ENCODE measurements at places on chromosomes 12 and 14.

GRCh38 chr14:92647797-92648279 is 100.6 kb downstream of the LGMN start:
- DNase-seq, result no peak

- DNase-seq, result no peak
Measured at GRCh38 chr12:107612508-107612907, 73.1 kb upstream of the PWP1 start.

- no peak for DNase-seq
Measured at GRCh38 chr12:115817389-115817788, 460.1 kb downstream of the MED13L start.

- DNase-seq, result no peak
Measured at GRCh38 chr14:74786796-74787315, 23.7 kb downstream of the YLPM1 start.

DNA sequence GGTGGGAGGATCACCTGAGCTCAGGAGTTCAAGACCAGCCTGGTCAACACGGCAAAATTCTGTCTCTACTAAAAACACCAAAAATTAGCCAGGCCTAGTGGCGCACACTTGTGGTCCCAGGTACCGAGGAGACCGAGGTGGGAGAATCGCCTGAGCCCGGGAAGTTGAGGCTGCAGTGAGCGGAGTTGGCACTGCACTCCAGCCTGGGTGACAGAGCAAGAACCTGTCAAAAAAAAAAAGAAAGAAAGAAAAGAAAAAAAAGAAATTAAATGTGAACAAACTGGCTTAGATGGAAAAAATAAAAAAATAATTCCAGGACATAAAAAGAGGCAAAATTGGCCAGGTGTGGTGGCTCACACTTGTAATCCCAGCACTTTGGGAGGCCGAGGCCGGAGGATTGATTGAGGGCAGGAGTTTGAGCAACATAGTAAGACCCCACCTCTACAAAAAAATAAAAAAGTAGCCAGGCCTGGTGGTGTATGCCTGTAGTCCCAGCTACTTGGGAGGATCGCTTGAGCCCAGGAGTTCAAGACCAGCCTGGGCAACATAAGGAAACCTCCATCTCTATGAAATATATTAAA is 3.5 kb downstream of the TMEM119 start:
- no peak for DNase-seq

DNA sequence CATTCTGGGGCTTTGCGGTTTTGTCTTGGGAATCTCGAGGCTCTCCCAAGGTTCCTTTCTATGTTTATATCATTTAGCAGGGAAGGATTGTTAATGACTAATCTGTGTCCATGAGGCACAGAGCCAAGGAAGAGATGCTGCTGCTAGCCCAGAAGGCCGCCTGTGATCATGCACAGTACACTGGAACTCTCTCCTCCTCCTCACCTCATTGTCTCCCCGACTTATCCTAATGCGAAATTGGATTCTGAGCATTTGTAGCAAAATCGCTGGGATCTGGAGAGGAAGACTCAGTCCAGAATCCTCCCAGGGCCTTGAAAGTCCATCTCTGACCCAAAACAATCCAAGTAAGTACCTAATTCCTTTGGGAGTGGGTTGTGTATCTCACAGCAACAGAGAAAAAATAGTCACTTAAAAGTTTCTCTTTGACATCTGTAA is at the start of gene NR1H4:
Gene NR1H4 (plus strand): TSS at position 151 of the 435 bp plus-strand sequence. CDS start 19,458 bp downstream, outside the sequence.
- DNase-seq, result no peak

GRCh38 chr12:39605996-39606395 is 13.6 kb downstream of the ABCD2 start:
- no peak for DNase-seq

DNA sequence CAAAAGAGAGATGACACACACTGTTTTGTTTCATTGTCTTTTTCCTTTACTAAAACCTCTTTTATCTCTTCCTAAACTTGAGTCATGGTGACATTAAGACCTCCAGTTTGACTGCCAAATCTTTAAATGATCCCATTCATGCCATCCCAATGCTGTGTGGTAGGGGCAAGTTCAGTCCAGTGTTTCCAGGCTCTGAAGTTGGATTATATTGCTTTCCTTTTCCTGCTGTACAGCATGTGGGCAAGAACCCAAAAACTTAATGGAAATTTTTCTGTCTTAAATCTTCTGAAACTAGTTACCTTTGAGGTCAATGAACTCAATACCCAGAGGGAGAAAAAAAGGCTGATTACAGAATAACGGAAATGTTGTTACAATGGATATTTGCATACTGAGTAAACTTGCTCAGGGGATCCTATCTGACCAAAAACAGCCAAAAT is 187.1 kb upstream of the FAR2 start:
- no peak for DNase-seq

GRCh38 chr14:99818503-99819036 is 25.4 kb downstream of the EML1 start:
- DNase-seq, result no peak

DNA sequence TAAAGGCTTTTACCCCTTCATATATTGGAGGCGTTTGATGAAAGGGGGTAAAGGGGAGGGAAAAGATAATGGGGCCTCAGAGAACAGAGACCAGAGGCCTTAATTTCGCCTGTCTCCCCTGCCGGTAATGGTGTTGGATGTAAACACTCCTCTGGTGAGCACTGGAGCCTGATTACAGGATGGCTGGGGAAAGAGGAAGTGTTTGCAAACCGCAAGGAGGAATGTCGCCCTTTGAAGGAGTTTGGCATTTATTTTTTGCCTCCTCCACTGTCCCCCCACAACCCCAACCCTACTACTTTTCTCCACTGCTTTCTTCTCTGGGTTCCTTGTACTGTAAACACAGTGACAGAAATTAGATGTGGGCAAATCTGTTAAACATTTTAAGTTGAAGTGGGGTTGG is 211.9 kb upstream of the TBX3 start:
- no peak for DNase-seq

- no peak for DNase-seq
Measured at GRCh38 chr14:75456069-75456996, 28.5 kb downstream of the JDP2 start.

GRCh38 chr12:131116468-131117117 is 162.9 kb downstream of the ADGRD1 start:
- no peak for DNase-seq

DNA sequence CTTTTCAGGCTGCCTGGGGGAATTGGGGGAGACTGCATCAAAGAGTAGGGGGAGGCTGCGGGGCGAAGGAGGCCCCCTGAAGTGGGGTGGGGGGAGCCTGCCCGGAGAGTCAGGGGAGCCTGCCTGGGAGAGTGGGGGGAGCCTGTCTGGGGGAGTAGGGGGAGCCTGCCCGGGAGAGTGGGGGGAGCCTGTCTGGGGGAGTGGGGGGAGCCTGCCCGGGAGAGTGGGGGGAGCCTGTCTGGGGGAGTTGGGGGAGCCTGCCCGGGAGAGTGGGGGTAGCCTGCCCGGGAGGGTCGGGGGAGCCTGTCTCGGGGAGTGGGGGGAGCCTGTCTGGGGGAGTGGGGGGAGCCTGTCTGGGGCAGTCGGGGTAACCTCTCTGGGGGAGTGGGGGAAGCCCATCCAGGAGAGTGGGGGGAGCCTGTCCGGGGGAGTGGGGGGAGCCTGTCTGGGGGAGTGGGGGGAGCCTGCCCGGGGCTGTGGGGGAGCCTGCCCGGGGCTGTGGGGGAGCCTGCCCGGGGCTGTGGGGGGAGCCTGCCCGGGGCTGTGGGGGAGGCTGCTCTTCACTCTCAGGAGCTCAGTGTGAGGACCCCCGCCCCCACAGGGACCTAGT is 6.5 kb upstream of the DEGS2 start:
- DNase-seq, result no peak

GRCh38 chr12:50934981-50935807 is 17.1 kb upstream of the HIGD1C start:
- no peak for DNase-seq

DNA sequence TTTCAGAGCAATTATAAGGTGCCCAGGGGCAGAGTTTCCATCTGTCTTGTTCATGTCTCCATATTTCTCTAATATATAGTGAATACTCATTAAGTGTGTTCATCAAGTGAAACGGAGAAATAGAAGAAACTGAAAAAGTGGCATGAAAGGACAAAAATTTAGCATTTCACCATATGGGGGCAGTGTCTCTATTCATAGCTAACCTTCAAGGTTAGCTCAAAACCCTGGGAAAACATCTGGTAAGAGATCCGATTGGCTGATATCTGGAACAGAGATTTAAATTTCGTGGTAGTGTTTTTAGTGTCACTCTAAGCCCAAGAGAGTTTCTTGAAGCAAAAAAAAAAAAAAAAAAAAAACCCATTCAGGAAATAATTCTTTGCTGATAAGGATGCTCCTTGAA is 367.5 kb downstream of the DAD1 start:
- DNase-seq, result no peak

DNA sequence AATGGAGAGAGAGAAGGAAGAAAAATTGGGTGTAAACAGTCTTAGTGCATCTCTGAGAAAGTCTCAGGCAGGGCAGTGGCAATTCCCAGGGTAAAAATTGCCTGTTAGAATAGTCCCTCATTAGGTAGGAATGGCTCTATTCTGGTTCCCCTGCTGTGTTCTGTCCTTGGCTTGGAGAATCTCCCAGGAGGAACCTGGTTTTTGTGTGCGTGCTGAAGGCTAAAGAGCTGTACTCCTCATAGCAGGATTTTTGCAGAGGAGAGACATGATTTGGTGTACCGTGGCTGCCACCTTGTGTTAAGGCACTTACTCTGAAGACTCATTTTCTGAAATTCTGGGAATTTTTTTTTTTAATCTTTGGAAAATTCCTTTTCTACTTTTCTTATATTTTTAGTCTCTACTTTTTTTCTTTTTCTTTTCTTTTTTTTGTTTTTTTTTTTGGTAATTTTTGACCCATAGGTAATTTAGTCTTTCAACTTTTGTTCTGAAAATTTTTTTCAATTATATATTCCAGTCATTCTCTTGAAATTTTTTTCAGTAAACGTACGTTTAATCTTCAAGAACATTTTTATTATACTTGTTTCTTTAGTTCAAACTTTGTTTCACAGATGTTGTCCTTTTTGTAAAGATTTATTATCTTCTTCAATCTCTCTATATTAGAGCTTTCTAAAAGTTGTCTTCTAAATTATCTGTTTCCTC is 63.8 kb downstream of the FBXO33 start:
- DNase-seq, result peak; percentile 18

- DNase-seq, result no peak
Measured at GRCh38 chr14:64520699-64521098, 16.1 kb downstream of the ZBTB1 start.

DNA sequence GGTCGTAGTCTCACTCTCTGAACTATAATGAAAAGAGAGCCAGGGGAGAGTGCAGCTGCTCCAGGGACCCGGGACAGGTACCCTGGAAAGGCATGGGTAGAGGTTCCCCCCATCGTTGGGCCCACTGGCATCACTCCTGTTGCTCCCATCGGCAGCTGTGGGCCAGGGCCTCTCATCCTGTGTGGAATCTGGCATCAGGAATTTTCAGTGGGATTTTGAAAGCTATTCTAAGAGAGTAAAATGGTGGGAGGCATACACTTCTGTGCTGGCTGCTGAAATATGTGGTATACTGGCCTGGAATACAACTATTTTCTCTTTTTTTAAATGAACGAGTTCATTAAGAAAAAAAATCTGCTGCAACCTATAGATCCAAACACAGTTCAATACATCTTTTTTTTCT is 38.1 kb downstream of the EML1 start:
- no peak for DNase-seq

- DNase-seq, result no peak
Measured at GRCh38 chr14:98136012-98136789, 1135.8 kb downstream of the BCL11B start.

DNA sequence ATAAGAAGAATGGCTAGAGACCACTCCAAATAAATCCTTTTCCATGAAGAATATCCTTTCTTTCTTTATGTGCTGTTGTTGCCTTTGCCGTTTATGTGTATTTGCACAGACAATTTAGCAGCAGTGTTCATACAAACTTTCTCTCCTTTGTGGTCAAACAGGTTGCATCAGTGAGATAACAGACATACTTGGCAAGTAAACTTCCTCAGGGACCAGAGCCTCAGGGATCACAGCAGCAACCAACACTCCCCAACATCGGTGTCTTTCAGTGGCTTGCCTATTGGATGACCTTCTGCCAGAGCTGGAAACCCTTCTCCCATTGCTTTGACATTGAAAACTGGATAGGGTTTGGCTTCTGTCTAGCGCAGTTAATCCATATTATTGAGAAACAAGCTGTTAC is 252.2 kb downstream of the BTG1 start:
- DNase-seq, result no peak

GRCh38 chr12:74538491-74539258 is 1.0 kb downstream of the ATXN7L3B start:
- peak; percentile 28 for DNase-seq

GRCh38 chr14:100903134-100903468 is 421 bp downstream of the RTL1 start:
- no peak for DNase-seq

GRCh38 chr14:28751467-28752058 is 15.0 kb upstream of the FOXG1 start:
- no peak for DNase-seq

GRCh38 chr14:60512973-60513571 is 4.1 kb downstream of the SIX6 start:
- DNase-seq, result no peak

DNA sequence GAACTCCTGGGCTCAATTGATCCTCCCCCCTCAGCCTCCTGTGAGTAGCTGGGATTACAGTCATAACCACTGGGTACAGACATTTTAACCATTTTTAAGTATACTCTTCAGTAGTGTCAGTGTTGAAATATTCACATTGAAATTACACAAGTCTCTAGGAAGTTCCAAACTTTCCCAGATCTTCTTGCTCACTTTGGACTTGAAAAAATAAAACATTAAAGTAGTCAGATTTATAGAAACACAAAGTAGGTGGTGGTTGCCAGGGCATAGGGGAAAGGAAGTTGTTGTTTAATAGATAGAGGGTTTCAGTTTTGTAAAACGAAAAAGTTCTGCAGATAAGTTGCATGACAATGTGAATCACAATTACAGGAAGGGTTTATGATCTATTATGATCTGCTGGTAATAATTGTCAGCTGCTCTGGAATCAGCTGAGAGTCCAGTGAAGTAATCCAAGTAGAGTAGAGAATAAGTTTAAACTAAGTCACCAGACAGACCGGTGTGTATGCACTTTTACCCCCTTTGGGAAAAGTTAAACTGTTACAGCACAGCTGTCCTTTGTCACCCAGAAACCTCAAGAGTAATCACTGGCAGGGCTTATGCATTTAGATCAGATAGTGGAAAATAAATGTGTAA is 27.4 kb downstream of the PCNX1 start:
- DNase-seq, result no peak

DNA sequence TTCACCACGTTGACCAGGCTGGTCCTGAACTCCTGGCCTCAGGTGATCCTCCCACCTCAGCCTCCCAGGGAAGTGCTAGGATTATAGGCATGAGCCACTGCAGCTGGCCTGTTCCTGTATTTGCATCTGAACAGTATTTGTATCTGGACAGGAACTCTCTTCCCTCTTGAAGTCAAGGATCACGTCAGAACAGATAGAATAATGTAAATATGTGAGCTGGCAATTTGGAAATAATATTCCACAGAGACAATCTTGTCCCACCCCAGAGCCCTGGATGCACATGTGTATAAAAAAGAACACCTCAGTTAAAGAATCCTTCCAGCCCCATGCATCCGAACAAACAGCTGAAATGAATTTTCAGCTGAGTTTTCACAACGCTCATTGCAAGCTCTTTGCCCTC is 118.3 kb downstream of the VEZT start:
- no peak for DNase-seq

Measured in activated naive CD4-positive, alpha-beta T cell treated with Interleukin-2 at 50 U/mL for 16 hours (primary cell).